A549 treated with RU486 at 1 μM for 4 hours (cell line): ENCODE measurements at places on chromosomes 3 and 15. TPM values are rescaled to one million over a fixed set of nuclear protein-coding genes. Genes with fewer than 3 reads are reported as not detected.

Gene FBXW12
- total RNA-seq: not detected in 5 replicates

Gene NTRK3
- 15.9 to 26.2 TPM (median 21.7 TPM) in 5 replicates for total RNA-seq

Gene SATB1
- 0.09 to 0.14 TPM in 2 of 5 replicates, not detected in the others for total RNA-seq

Gene IQCB1
- 7.4 to 11.4 TPM (median 10.6 TPM) in 5 replicates for total RNA-seq
